Effector memory CD4-positive, alpha-beta T cell (primary cell): ENCODE measurements at places on chromosomes 5 and 9.

DNA sequence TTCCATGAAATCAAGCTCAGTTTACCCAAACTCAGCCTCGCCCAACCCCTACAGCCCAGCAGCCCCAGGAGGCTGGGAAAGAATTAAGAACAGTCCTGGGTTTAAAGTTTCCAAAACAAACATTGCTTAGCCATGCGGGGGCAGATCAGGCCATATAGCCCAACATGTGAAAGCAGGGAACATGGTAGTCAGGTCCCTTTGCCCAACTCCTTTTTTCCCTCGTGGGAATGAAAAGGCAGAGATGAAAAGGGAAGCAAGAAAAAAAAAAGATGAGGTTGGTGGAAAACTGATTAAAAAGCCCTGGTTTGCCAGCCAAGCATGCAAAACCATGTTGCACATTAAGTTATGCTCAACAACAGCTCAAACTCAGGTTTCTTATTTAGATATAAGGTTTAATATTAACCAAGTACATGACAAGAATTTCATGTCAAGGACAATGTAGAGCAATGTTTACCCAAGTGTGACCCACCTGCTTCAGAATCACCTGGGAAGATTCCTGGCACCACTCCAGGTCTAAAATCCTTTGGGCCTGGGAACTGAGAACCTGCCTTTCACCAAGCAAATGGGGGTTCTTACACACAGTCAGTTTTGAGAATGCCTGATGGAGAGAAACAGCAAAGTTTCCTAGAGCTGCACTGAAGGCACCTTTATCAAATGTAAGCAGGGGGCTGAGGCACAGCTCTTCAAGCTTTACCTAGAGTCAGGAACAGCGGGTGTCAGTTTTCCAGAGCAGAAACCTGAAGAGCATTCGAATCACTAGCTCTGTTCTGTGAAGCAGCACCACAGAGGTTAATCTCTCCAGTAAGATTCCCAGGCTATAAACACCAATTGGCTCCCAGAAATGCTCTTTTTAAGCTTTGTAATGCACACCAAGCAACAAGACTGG, 1.7 kb downstream of the FREM1 start:
- H3K27ac ChIP-seq, result no peak overlapping the region
- peaks cover 3% of the 10 kb centered on the region for H3K27me3 ChIP-seq
- H3K36me3 ChIP-seq, result no peaks in the 10 kb centered on the region
- no peak overlapping the region for H3K4me3 ChIP-seq
- no peaks in the 10 kb centered on the region for H3K4me1 ChIP-seq

GRCh38 chr9:88833946-88834345, 157.3 kb upstream of the S1PR3 start:
- no peaks in the 10 kb centered on the region for H3K36me3 ChIP-seq
- DNase-seq, result no peak
- peaks cover 4% of the 10 kb centered on the region for H3K4me1 ChIP-seq
- no peak overlapping the region for H3K4me3 ChIP-seq

- DNase-seq, result no peak
- no peaks in the 10 kb centered on the region for H3K4me1 ChIP-seq
- H3K27me3 ChIP-seq, result no peaks in the 10 kb centered on the region
- no peaks in the 10 kb centered on the region for H3K36me3 ChIP-seq
These were observed 73.4 kb downstream of the SGCD start for GRCh38 chr5:156400231-156400986.

DNA sequence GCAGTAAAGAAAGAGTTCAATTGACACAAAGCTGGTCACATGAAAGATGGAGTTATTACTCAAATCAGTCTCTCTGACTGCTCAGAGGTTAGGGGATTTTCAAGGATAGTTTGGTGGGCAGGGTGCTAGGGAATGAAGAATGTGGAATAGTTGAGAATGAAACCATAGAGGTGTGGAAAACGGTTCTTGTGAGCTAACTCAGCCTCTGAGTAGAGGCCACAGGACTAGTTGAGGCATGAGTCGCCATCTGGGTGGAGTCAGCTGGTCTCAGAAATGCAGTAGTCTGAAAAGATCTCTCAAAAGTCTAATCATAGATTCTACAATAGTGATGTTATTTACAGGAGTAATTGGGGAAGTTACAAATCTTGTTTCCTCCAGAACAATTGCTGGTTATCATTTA, 178.9 kb upstream of the SPEF2 start:
- no peaks in the 10 kb centered on the region for H3K36me3 ChIP-seq
- no peaks in the 10 kb centered on the region for H3K27me3 ChIP-seq
- no peaks in the 10 kb centered on the region for H3K4me1 ChIP-seq
- DNase-seq, result no peak

DNA sequence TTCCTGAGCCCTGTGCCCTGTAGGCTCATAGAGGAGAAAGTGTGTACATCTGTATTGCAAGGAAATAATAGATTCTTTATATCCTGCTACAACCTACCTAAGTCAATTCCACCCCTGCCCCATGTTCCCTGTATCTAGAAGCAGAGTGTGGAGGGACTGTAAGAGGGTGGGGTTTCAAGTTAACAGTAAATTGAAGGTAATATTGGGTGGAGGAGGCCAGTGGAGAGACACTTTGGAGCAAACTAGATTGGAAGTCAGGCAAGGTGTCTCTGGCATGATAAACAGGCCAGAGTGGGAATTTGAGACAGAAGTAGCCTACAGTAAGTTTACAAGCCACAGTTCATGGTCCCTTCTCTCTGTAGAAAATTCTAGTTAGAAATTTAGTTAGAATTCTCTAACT, 2.3 kb upstream of the HEMGN start:
- no peak overlapping the region for H3K27ac ChIP-seq
- H3K4me3 ChIP-seq, result no peak overlapping the region
- peaks cover 16% of the 10 kb centered on the region for H3K4me1 ChIP-seq
- no peaks in the 10 kb centered on the region for H3K36me3 ChIP-seq

GRCh38 chr5:93593476-93594131, 10.6 kb downstream of the NR2F1 start:
- no peak overlapping the region for H3K4me3 ChIP-seq
- no peaks in the 10 kb centered on the region for H3K4me1 ChIP-seq
- no peaks in the 10 kb centered on the region for H3K36me3 ChIP-seq
- H3K27me3 ChIP-seq, result peaks cover 66% of the 10 kb centered on the region

DNA sequence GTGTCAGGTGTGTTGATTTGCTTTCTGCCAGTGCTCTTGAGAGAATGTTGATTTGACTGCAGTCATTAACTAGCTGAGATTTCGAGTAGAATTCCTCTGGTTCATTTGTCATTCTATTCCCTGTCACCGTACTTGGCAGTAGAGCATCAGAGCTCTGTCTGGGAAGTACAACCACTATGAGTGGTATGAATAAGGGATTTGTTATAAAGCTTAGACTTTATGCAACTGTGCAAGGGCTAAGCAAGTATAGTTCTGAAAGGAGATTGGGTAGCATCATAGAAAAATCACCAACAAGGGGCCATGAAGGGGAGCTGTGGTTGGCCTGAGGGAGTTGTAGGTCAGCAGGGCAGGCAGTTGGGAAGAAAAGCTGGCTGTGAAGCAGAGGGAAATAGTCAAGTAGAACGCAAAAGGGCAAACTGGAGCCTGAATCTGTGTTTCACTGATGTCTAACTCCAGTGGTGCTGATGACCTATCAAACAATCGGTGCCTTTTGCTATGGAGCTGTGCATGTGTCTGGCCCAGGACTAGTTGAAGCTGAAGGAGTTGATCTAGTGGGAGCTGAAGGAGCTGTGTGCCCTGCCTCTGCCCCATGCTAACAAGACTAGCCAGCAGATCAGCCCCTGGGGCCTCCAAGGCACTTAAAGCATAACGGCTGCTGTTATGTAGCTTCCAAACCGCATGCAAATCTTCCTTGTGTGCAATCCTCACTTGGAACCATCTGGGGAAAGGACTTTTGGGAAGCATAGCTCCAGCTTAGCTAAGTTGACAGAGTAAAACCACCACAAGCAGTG, 110.0 kb downstream of the SLC28A3 start:
- H3K27me3 ChIP-seq, result no peaks in the 10 kb centered on the region
- H3K27ac ChIP-seq, result no peak overlapping the region
- DNase-seq, result no peak
- H3K36me3 ChIP-seq, result no peaks in the 10 kb centered on the region

GRCh38 chr5:128722551-128722950, 184.5 kb upstream of the FBN2 start:
- no peaks in the 10 kb centered on the region for H3K27me3 ChIP-seq
- no peaks in the 10 kb centered on the region for H3K4me1 ChIP-seq
- H3K36me3 ChIP-seq, result no peaks in the 10 kb centered on the region

GRCh38 chr5:40409601-40410000, 270.1 kb upstream of the PTGER4 start:
- DNase-seq, result peak; percentile 34
- H3K36me3 ChIP-seq, result no peaks in the 10 kb centered on the region
- H3K27me3 ChIP-seq, result no peaks in the 10 kb centered on the region
- peak overlapping the region; percentile 21 for H3K4me3 ChIP-seq
- peak overlapping the region; percentile 93 for H3K27ac ChIP-seq

GRCh38 chr9:126647585-126648411, 34.1 kb downstream of the LMX1B start:
- DNase-seq, result no peak
- no peak overlapping the region for H3K27ac ChIP-seq
- peaks cover 7% of the 10 kb centered on the region for H3K27me3 ChIP-seq
- H3K4me1 ChIP-seq, result no peaks in the 10 kb centered on the region
- H3K4me3 ChIP-seq, result no peak overlapping the region

- no peak overlapping the region for H3K27ac ChIP-seq
- H3K4me3 ChIP-seq, result no peak overlapping the region
- H3K36me3 ChIP-seq, result no peaks in the 10 kb centered on the region
- no peak for DNase-seq
- no peaks in the 10 kb centered on the region for H3K27me3 ChIP-seq
These were observed 521 bp upstream of the SLIT3 start for GRCh38 chr5:169301386-169301934.

DNA sequence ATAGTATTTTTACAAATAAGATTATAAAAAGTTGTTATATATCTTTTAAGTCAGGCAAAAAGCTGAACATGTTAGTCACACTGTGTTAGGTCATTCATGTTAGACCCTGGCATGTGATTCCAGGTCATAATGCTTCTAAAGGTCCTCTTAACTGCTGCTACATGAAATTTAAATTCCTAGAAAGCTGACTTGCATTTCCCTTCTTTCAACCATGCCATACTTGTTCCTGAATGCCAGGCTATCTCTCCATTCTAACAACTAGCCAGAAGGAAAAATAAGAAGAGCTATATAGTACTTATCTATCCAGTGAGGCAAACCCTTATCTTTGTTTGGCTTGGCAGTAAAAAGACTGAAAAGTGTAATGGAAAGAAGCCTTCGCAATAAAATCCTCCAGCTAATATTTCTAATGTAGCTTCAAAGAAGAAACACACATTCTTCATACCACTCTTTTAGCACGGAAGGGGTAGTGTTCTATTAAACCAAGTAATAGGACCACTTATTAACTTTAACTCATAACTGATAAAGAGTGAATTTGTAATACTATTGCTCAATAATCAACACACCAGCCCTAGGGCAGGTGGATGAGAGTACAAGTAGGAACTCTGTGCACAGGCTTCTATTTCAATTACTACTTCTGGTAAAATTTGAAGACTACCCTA, 310.2 kb downstream of the PDE4D start:
- no peak for DNase-seq
- H3K4me1 ChIP-seq, result no peaks in the 10 kb centered on the region
- H3K27me3 ChIP-seq, result no peaks in the 10 kb centered on the region

- H3K4me1 ChIP-seq, result no peaks in the 10 kb centered on the region
- no peak overlapping the region for H3K27ac ChIP-seq
- no peak for DNase-seq
These were observed 31.8 kb downstream of the DMRT3 start for GRCh38 chr9:1008216-1008615.

DNA sequence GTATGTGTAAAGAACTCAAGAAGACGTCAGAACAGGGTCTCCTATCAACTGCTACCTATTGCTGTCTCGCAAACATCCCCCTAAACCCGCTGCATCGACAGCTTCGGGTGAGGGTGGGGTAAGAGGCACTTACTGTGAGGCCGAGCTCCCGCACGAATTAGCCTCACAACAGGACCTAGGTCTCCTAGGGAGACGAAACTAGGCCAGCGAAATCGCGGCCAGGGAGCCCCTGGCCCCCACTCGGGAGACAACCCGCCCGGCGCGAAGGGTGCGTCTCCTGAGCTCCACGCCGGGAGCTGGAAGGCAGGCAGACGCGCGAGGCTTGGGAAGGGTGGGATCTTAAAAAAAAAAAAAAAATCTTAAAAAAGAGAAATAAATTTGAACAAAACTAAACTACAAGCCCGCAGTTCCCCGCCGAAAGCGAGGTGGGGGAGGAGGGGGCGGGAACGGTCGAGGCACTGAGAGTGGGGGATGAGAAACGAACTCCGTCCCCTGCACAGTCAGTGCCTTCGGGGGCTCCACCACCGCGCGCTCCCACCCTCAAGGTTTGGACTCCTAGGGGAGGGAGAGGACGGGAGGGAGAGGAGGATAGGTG, 33.0 kb upstream of the NFIB start:
- no peak for DNase-seq
- peaks cover 39% of the 10 kb centered on the region for H3K27me3 ChIP-seq
- no peaks in the 10 kb centered on the region for H3K4me1 ChIP-seq
- H3K4me3 ChIP-seq, result no peak overlapping the region

DNA sequence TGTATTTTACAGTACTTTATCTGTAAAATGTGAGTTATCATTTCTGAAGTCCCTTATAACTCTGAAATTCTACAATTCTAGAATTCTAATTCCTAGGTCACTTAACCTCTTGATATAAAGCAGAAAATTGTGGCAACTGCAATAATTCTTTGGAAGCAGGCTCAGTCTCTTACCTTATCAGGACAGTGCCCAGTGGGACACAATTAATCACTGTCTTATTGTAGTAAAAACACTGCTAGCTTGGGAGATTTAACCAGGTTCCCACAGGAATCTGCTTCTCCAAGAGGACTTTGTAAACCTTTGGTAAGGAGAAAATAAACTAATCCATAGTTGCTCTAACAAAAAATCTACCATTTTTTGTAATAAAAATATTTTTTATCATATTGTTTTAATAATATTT, 18.3 kb upstream of the SPATA9 start:
- H3K36me3 ChIP-seq, result no peaks in the 10 kb centered on the region
- H3K27ac ChIP-seq, result no peak overlapping the region
- no peak for DNase-seq
- no peaks in the 10 kb centered on the region for H3K27me3 ChIP-seq
- H3K4me3 ChIP-seq, result no peak overlapping the region

DNA sequence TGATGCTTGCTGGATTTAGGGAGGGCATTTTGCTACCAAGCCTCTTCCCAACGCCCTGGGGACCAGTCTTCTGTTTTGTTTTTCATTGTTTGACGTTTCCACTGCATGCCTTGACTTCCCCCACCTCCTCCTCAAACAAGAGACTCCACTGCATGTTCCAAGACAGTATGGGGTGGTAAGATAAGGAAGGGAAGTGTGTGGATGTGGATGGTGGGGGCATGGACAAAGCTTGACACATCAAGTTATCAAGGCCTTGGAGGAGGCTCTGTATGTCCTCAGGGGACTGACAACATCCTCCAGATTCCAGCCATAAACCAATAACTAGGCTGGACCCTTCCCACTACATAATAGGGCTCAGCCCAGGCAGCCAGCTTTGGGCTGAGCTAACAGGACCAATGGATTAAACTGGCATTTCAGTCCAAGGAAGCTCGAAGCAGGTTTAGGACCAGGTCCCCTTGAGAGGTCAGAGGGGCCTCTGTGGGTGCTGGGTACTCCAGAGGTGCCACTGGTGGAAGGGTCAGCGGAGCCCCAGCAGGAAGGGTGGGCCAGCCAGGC, 23.0 kb downstream of the PCDHGC5 start:
- DNase-seq, result no peak
- H3K4me3 ChIP-seq, result no peak overlapping the region
- no peak overlapping the region for H3K27ac ChIP-seq
- peaks cover 22% of the 10 kb centered on the region for H3K4me1 ChIP-seq
